Temporal lobe (tissue), 4 donors: ENCODE measurements at places on chromosomes 6 and 20. TPM values are rescaled to one million over a fixed set of nuclear protein-coding genes. Genes with fewer than 3 reads are reported as not detected.

The TCP11 gene
- 0.25 TPM for total RNA-seq

The SS18L1 gene
- total RNA-seq = 64.7 TPM

The MUC21 gene
- not detected for total RNA-seq

The MATN4 gene
- total RNA-seq = not detected

The THEMIS gene
- 0.25 TPM for total RNA-seq

The SAMD3 gene
- total RNA-seq = 6.1 TPM

The C6orf141 gene
- total RNA-seq = 0.74 TPM

The CRISP2 gene
- total RNA-seq = 0.49 TPM

The PPT2 gene
- total RNA-seq = 15.5 TPM

The BPHL gene
- 19.2 TPM for total RNA-seq

The RGS17 gene
- 81.4 TPM for total RNA-seq

The AVP gene
- total RNA-seq = not detected

The SDHAF4 gene
- 18.2 TPM for total RNA-seq

The PREX1 gene
- total RNA-seq = 16.0 TPM

The HCK gene
- total RNA-seq = 2.5 TPM

The RFX6 gene
- not detected for total RNA-seq

The CST2 gene
- total RNA-seq = not detected

The SLC26A8 gene
- total RNA-seq = 3.2 TPM

The ATP6V1G2 gene
- total RNA-seq = 57.5 TPM

The HM13 gene
- 25.8 TPM for total RNA-seq

The OOEP gene
- total RNA-seq = not detected

The UBE3D gene
- total RNA-seq = 14.8 TPM

The LAMP5 gene
- total RNA-seq = 5.2 TPM

The LY6G5C gene
- 1.2 TPM for total RNA-seq

The ABHD16A gene
- total RNA-seq = 40.3 TPM

The FAXC gene
- total RNA-seq = 42.8 TPM

The CD109 gene
- 3.0 TPM for total RNA-seq

The TMEM217 gene
- total RNA-seq = 0.49 TPM

The SERPINB6 gene
- 14.5 TPM for total RNA-seq

The WFDC12 gene
- not detected for total RNA-seq

The CEP162 gene
- 32.0 TPM for total RNA-seq

The GFRA4 gene
- total RNA-seq = not detected

The C20orf144 gene
- total RNA-seq = not detected

The CTAGE9 gene
- total RNA-seq = not detected

The MSH5 gene
- total RNA-seq = 2.5 TPM

The SIRPB1 gene
- total RNA-seq = not detected

The SPACA1 gene
- total RNA-seq = not detected

The CCN5 gene
- not detected for total RNA-seq

The BNIP5 gene
- 0.25 TPM for total RNA-seq

The CD164 gene
- 39.1 TPM for total RNA-seq
